Skeletal muscle cell (primary cell): ENCODE measurements at places on chromosomes 6 and 20.

DNA sequence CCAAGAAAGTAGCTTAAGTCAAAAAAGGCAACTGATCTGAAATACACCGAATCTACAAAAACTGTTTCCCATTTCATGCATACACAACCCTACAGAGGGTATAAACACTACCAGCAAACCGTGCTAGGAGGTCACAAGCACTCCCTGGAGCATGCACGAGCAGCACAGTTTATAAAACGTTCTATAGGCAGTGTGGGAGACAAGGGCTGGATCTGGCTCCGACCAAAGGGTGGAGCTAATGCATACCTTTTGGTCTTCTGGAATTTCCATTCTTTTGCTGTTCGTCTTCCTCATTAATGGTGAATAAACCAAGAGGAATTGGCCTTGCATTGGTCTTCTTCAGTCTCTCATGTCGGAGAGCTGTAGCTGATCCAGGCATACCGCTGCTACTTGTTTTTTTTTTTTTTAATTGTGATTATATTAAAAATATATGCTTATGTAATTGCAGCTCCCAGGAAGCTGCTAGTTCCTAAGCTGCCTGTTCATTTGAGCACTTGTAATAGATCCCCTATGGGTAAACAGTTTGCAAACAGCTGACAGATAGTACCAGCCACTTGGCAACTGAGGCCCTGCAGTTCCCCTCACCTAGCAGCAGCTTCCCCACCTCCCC is 24.5 kb downstream of the MAP7 start:
- DNase-seq, result no peak

DNA sequence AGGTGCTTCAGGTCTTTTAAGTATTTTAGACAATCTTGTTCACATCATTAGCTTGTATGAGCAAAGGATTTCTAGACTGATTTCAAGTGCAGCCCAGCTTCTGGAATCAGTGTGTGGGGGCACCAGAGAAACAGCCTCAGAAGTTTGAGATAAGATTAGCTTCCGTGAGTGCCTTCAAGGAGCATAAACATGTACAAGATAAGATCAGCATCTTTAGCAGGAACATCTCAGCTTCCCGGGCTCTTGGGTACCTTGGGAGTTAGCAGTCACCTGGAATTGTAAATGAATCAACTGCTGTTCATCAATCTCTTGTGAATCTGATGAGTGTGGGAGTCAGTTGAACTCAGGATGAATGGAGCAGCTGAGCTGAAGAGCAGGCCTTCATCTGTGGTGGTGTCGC is 12.0 kb upstream of the CITED2 start:
- no peak for DNase-seq

GRCh38 chr20:62064770-62065673 is 659 bp downstream of the TAF4 start:
- no peak for DNase-seq

DNA sequence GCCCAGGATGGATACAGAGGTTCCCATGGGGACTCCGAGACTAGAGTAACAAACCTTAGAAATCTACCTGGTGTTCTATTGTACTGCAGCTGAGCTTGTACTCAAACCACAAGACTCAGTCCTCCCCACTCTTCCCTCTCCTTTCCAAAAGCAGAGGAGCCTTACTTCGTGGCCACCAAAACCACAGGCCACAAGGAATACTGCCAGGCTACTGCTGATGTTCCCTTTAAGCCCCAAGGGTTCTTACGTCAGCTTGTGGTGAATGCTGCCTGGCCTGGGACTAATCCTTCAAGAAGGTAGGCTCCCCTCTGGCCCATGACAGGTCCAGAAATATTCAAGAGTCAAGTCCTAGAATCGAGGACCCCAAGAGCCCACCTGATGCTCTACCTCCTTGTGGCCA is 10.5 kb upstream of the DEFB128 start:
- no peak for DNase-seq

DNA sequence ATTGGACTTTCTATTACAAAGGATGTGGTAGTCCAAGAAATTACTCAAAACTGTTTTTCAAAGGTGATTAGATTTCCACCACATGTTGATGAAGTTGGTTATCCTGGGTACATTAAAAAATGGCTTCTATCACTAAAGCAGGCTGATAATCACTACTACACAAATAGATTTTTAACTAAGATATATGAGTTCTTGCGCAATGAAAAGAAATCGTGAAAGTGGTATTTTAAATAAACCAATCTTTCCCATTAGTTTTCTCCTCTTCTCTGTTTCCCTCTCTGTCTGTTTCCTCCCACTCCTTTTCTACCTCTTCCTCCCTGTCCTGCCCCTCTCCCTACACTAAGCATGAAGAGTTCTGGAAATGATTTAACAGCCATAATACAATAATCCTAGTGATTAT is 487.9 kb upstream of the CITED2 start:
- no peak for DNase-seq

GRCh38 chr6:380234-381218 is 11.0 kb upstream of the IRF4 start:
- no peak for DNase-seq

DNA sequence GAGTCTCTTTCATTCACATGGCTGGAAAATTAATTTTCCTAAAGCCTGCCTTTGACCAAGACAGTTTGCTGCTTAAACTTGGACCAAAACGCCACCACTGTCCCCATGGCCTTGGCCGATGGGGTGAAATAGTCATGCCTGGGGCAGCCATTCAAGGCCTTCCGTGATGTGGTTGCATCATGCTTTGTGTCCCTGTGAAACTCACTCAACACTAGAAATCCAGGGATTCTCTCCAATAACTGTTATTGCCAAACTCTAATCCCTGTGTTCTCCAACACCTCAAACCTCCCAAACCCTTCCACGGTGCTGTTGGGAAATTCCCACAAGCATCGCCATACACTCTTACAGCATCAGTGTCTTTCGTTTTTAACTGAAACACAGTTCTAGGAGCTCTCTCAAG is 1.4 kb upstream of the TXNDC5 start:
- peak; percentile 17 for DNase-seq

DNA sequence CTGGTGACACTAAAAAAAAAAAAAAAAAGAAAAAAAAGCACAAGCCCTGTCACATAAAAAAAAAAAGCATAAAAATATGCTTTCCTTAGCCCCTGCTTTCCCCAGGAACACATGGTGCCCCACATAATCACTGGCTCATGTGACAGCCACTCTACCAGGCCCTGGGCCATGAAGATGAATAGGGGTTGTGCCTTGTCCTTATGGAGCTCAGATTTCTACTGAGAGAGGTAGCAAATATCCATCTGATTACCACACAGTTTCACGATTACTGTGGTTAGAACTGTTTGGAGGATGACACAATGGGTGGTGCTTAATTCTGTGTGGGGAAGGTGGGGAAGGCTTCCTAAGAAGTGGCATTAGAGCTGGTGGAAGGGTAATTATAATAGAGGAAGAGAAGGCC is 9.3 kb downstream of the RAET1E start:
- no peak for DNase-seq

GRCh38 chr6:25652007-25652515 is at the start of gene SCGN:
SCGN (plus strand) TSS chr6:25652215; CDS start chr6:25652404, 189 bp downstream.
- peak; percentile 21 for DNase-seq

- DNase-seq, result no peak
Measured at GRCh38 chr20:13401596-13401995, 180.5 kb downstream of the ISM1 start.

DNA sequence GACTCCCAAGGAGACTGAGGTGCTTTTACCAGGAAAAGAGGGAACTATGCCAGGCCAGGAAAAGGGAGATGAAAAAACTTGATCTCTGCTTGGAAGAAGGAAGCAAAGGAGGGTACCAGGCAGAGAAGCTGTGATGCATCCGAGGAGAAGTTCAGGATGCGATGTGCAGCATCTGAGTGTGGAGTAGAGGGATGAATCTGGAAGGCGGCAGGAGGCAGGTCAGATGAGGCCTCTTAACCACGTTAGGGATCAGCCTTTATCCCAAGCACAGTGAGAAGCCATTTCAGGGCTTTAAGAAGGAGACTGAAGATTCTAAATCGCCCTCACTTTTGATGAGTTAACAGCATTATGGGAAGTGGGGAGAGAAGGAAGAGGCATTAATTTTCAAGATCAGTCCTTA is 44.9 kb upstream of the EYA2 start:
- no peak for DNase-seq
